ENCODE measurements at places on chromosomes 5 and 9.

- no peak for DNase-seq
These were observed 63.2 kb downstream of the SLC44A1 start for GRCh38 chr9:105307591-105308130.

- no peak for DNase-seq
These were observed 614.7 kb downstream of the ISL1 start for GRCh38 chr5:51997949-51998348.

DNA sequence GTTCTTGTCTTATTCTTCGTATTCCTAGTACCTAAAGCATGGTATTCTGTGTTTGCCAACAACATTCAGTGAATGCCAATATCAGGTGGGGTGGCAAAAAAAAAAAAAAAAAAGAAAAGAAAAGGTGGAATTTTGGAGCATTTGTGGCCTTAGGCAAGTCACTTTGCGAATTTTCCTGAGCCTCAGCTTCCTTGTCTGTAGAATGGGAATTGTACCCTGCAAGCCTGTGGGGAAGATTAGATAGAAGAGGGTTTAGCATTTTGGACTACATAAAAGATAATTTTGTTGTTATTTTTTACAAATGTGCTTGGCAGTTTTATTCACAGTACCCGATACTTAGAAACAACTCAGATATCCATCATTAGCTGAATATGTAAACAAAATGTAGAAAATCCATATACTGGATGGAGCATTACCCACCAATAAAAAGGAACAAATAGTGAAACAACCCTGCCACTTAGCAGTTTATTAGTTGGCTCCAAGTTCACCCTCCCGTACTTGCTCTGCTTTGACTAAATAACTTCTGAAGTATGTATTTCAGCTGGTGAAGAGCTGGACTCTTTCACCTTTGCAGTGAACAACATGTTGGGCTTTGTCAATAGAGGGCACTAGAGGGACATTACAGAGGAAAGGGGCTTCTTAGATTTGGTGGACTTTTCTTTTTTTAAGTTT is 13.6 kb downstream of the UBE2D2 start:
- no peak for DNase-seq

DNA sequence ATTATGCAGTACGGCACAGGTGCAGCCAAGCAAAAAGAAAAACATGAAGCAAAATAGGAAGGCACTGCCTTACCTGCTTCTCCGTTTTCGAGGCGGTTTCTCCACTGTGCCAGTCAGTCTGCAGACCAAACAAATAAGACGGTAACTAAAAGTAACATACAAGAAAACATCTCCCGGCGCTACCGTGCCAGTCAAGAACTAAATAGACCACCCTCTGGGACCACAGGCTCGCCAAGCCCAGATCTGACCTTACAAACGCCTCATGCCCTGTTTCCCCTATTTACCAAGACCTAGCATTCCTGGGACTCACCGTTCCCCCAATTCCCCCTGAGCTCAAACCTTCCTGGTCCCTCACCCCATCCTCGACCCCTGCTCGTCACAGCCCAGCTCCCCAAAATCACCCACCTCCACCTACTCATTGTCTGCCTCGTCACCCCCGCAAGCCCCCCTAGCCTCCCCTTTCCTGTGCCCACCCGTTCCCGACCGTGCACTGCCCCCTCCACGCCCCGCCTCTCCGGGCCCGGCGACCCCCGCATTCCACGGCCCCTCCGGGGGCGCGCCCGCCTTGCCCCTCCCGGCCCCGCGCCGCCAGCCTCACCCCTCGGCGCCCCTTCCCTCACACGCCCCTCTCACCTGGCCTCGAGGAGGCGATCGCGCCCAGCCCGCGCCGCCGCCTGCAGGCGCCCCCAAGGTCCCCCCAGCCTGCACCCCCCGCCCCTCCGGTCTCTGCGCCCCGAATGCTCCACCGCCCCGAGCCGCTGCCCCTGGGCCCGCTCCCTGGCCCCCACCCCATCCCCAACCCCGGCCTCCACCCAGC is 560 bp downstream of the SCAI start:
- no peak for DNase-seq

DNA sequence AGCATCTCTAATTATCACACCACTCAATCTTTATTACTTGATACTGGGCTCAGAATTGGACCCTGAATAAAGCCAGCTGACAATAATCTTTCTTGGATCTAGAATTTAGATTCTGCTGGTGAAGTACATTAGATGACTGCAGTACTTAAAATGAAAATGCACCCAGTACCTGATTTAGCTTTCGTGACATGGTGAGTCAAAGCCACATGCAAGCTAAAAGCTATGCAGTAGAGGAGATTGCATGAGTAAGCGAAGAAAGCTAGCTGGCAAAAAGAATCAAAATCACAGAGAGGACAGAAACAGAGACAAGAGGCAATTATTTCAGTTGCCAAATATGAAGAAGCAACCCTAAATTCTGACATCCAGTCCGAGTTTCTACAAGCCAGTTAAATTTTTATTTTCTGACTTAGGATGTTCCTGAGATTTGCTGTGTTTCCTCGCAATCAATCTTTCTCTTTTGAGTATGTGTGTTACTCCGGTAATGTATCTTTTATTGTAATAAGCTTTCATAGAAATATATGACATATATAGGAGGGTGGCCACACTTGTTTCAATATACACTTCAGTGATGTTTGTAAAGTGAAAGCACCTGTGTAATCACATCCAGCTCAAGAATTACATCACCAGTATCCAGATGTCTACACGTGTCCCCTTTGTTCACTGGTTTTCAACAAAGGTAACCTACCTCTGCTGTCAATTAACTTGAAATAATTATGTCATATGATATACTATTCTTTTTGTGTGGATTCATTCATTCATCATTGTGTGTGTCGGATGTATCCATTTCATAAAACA is 101.7 kb downstream of the CDH18 start:
- DNase-seq: no peak

DNA sequence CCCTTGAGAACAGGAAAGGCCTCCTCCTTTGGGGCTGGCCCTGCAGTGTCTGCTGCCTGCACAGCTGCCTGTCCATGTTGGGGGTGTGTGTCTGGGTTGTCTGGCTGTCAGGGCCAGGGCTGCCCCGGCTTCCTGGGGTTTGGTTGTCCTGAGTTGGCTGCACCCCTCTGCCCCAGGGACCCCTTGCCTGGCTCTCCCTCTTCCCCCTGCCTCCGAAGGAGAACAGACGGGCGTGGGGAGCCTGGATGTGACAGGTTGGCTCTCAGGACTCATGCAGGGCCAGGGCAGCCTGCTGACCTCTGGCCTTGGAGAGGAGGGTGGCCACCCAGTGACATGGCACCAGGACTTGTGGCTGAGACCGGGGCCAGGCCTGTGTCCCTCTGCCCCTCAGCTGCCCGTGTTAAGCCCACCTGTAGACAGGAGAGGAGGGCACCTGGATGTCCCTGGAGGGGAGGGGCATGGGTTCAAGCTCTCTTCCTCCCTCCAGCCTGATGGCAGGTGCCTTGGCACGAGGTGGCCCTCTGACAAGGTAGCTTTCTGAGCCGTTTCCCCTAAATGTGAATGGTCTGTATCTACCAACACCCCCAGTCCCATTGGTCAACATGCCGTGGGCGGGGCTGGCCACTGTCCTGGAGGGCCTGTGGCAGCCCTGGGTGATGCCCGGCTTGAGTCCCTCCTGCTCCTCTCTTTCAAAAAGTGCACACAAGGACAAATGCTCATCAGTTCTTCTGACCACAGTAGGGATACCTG is 34.9 kb downstream of the WNK2 start:
- DNase-seq: no peak

GRCh38 chr5:147055850-147056566 is 177.5 kb upstream of the PPP2R2B start:
- DNase-seq: no peak

GRCh38 chr9:134374301-134375010 is 48.2 kb downstream of the RXRA start:
- DNase-seq: no peak

GRCh38 chr5:157543825-157544622 is 31.6 kb downstream of the ADAM19 start:
- no peak for DNase-seq

DNA sequence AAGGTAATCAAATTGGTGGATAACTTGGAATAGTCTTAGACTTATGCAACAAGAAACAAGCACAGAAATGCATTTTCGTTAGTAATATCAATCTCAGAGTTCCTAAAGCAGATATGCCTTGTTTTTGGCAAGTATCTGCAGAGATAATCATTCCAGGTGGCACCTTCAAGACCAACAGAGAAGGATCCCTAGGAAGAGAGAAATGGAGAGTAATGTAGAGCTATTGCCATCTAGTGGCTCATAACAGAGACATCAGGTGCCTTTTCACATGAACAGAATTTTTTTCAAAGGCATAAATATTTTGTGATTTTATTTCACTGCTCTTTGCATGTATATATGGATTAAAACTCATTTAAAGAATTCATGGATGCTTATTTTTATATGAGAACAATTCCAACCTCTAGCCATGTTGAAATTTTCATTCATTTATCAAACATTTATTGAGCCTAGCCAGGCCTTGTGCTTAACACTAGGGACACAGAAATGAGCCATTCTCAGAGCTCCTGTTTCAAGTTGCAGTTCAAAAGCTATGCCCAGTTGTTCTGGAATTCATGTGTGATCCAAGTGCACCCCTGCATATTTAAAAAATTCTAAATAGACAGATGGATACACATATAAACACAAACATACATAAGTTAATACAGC is 117.5 kb upstream of the OR13F1 start:
- no peak for DNase-seq

- DNase-seq: no peak
These were observed 159.8 kb downstream of the SYK start for GRCh38 chr9:90961375-90961774.

GRCh38 chr5:36730537-36731216 is 124.3 kb downstream of the SLC1A3 start:
- DNase-seq: no peak

- DNase-seq: no peak
These were observed 185.6 kb downstream of the DCP2 start for GRCh38 chr5:113162208-113162607.

DNA sequence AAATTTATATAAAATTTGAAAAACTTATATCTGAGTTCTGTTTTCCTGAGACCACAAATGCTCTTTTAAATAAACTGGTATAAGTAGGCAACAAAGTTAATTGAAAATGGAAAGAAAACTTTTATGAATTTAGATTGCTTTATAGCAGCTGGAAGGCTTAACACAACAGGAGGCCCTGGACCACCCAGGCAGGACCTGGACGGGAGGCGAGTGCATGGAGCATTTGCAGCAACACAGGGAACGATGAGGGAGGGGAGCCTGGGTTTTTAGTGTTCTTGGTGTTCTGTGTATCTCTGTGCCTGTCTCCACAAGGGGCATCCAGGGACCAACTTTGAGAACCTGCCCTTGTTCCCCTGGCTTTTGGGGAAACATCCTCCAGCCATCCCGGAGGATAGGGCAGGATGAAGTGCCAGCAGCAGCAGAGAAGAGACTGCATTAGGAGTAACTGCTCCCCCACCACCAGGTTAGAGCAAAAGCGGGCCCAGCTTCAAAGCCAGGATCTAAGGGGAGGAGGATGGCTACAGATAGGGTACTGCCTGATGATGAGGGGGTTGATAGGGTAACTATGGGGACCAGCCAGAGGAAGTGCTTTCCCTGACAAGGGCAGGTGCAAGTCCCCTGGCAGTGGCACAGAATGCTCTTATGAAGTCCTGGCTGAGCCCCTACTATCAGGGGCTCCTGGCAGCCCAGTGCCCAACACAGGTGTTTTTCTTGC is 6.7 kb upstream of the SPATA31E1 start:
- DNase-seq: no peak

DNA sequence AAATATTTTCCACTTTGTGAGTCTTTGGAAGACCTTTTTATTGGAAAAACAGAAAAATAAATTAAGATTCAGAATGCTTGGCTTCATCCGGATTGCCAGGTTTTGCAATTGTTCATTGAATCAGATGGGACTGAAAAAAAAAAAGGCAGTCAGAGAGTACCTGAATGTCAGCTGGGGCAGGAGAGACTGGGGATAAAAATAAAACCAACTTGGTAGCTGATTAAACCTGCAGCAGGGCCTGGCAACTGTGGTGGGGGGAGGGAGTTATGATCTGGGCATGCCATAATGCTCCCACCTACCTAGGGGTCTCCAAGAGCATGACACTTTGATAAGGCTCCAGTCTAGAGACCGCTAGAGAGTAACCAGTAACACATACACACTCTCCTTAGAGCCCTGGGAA is 454.4 kb downstream of the DTWD2 start:
- no peak for DNase-seq

DNA sequence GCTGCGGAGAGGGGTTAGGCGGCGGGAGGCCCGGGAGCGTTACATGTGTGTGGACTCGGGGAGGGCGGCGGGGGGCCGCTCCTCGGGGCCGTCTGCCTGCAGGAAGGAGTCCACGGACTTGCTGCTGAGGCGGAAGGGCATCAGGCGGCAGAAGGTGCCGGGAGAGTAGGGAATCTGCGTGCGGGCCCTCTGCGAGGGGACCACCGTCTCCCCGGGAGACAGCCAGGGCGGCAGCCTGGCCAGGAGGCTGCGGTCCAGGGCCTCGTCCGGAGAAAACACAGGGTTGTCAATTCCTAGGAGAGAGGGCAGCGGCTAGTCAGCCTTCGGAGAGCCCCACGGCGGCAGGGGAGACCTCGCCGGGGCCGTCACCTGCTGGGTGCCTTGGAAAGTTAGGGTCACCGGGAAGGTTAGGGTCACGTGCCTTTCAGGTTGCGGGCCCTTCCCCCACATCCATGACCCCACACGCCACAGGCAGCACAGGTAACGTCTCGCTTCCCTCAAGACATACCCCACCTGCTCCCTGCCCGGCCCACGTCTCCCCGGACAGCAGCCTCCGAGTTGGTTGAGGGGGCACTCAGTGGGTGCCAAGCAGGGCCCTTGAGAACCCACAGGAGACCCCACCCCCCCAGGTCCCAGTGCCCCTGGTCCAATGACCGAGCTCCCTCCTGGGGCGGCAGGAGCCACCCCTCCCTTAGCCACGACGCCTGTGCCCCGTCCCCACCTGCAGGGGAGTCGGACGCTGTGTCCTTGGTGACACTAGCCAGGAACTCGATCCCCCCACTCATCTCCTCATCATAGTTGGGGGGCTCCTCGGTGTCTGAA is 32.1 kb downstream of the EXOC3 start:
- DNase-seq: no peak

GRCh38 chr5:137055271-137055872 is 443.8 kb downstream of the SPOCK1 start:
- no peak for DNase-seq

DNA sequence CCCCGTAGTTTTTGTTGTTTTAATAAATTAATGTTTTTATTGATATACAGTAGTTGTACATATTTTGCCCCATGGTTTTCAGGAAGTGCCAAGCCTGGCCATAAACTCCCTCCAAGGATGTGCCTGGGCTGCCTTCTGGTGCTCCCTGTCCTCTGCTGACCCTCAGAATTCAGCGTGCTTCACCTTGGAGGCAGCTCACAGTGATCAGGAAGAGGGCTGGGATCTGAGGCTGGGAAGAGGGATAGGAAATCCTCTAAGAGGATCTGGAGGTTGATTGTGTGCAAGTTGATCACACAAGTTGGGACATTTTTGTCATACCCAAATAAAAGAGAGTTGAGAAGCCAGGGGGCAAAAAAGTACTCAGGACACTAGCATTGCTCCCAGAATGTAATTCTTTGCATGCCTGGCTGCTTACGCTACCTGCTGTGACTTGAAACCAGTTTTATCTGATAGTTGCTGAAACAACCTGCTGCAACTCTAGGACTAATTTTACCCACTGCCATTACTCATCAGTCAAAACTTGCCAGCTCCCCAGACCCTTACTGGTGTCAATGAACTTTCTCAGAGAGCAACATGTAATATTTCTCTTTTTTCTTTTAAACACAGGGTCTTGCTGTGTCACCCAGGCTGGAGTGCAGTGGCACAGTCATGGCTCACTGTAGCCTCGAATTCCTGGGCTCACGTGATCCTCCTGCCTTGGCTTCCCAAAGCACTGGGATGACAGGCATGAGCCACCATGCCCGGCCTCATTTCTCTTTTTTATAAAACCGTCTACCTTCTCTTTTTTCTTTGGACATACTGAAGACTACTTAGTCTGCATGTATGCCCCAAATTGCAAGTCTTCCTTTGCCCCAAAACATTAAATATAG is 29.0 kb downstream of the PDE6A start:
- DNase-seq: no peak
